Fibroblast of skin of right biceps (primary cell): ENCODE measurements at places on chromosomes 11 and 22.

GRCh38 chr11:113131036-113131775, 170.0 kb downstream of the NCAM1 start:
- peak; percentile 22 for DNase-seq

DNA sequence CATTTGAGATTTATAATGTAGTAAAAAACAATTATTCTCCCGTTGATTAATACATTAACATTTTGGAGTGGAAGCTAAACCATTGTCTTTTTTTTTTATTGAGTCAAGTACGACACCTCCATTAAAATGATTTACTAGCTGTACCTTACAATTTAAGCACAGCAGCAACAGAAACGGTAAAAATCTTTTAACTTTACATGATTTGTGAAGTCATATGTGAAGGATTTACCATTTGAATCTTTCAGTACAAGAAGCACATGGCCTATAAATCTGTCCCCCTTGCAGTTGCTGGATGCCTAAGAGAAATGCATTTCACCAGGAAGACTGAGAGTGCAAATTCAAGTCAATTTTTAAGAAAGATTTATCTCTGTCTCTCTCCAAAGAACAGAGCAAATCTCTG, 324.6 kb downstream of the CADM1 start:
- DNase-seq, result no peak

GRCh38 chr11:99098258-99098657, 77.5 kb downstream of the CNTN5 start:
- no peak for DNase-seq

DNA sequence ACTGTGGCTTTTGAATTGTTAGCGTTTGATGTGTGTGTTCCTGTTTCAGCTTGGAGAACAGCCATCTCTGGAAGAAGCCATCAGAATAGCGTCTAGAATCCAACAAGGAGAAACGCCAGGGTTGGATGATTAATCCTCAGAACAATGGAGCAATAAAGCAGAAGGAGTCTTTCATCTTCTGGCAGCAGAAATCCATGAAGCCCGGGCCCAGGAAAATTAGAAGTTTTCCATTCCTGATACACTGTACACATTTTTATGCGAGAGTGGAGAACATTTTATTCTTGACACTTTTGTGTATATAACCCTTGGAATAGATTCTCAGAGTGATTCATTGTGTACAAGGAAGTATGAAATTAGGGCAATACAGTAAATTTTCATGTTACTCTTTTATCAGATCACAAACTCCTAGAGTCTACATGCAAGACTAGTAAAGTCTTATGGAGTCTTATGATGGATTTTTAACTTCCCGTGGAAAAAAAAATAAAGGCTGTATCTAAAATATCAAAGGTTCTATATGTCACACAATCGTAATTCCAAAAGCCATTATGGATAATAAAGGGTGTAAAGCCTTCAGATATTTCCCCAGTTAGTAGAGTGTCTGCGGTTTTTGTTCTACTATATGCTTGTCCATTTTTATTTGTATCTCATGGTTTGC, 45.9 kb upstream of the WEE1 start:
- DNase-seq, result peak; percentile 88

DNA sequence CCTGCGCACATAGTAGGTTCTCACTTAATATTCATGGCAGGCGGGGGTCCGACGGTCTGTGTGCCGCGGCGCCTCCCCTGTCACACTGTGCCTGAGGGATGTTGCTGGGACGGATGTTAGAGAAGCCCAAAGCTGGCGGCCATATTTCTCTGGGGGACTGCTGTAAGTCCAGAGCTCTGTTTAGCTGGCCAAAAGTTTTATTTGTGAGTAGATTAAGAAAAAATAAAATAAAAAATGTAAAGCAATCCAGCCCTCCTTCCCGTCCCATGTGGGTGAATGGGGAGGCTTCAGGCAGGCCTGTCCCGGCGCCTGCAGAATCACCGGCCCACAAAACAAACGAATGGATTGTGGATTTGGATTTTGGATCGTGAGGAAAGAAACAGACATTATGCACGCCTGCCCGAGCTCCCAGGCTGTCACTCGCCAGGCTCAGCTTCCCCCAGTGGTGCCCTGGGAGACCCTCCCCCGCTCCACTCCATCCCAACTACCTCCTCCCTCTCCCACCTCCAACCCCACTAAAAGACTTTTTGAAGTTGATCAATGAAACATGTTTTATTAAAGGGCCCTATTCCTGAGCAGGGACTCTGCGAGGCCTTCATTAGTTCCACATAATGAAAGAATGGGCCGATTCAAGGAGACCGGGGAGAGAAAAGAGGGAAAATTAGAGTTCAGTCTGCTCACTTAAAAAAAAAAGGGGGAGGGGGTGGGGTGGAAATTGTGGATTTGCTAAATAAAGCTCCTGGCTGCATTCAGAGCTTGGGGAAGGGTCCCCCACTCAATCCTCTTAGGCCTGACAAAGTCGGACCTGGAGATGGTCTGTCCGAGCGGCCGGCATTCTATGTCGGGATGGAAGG, 20.4 kb upstream of the SCUBE1 start:
- DNase-seq, result no peak

DNA sequence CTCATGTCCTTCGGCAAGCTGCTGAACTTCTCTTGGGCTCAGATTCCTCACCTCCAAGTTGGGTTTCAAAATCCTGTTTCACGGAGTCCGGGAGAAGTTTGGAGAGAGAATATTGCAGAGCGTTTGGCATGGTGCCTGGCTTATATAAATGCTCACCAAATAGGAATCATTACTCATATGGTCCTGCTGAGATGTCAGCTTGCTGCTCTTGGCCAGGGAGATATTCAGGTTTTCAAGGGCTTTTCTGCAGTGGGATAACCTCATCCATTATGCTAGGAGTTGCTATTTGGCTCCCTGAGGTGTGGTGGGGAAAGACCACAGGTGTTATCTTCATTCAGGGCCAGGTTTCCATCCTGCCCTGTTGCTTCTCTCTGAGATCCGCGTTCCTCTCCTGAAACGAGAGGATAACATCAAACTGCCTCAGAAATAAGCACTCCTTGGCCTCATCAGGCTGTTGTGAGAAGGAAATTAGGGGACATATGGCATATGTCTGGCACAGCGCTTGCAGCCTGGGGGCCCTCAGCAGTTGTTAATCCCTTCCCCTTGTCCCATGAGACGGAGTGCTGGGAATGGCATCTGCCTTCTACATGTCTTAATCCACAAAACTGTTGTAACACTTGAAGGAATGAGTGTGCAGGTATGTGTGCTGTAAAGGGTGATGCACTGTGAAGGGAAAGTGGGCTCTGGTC, 29.9 kb upstream of the ACER3 start:
- peak; percentile 65 for DNase-seq

GRCh38 chr11:92948116-92948515, 21.3 kb upstream of the MTNR1B start:
- no peak for DNase-seq

GRCh38 chr11:69250186-69251056, 43.5 kb upstream of the MYEOV start:
- no peak for DNase-seq

DNA sequence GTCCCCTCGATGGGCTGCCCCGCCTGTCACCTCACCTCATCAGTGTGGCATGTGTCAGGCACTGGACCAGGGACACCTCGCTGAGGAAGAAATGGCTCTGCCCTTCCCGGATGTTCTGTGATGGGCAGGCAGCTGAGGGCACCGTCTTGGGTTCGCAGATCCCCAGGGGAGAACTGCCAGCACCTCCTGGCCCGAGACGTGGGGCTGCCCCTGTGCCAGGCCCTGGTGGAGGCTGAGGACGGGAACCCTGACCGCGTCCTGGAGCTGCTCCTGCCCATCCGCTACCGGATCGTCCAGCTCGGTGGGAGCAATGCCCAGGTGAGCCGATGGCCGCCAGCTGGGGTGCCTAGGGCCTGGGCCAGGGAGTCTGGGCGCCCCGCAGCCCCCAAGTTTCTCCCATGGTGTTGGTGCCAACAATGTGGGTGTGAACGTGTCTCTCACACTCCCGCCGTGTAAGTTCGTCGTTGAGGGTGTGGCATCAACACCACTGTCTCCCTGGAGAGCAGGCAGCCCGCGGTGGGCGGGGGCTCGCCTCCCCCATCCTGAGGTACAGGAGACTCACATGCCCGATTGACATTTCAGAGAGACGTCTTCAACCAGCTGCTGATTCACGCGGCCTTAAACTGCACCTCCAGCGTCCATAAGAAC, 7.3 kb upstream of the GTSE1 start:
- DNase-seq, result no peak

DNA sequence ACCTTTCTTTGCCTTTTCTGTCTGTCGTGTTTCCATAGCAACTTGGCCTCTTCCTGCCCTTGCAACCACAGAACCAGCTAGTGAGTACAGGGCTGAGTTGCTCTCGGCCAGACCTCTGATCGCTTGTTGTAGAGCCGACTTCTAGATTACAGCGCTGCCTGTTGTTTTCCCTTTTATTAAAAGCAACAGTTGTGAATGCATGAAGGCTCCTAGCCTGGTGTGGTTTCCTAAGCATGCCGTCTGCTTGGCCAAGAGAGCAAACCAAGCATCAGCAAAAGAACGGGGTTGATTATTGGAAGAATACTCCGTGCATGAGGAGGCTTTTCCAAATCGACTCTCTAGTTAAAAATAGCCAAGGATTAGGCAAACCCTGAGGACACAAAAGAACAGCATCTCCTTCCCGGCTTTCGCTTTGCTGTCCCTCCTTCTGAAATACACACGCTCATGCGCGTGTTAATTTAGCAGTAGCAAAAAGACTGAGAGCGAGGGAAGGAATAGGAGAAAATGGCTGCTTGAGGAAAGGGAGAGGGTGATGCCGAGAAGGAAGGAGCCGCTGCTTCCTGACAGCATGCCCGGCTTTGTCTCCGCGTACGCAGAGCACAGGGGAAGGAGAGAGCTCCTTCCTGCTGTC, 71.5 kb upstream of the TTC12 start:
- DNase-seq, result peak; percentile 74

DNA sequence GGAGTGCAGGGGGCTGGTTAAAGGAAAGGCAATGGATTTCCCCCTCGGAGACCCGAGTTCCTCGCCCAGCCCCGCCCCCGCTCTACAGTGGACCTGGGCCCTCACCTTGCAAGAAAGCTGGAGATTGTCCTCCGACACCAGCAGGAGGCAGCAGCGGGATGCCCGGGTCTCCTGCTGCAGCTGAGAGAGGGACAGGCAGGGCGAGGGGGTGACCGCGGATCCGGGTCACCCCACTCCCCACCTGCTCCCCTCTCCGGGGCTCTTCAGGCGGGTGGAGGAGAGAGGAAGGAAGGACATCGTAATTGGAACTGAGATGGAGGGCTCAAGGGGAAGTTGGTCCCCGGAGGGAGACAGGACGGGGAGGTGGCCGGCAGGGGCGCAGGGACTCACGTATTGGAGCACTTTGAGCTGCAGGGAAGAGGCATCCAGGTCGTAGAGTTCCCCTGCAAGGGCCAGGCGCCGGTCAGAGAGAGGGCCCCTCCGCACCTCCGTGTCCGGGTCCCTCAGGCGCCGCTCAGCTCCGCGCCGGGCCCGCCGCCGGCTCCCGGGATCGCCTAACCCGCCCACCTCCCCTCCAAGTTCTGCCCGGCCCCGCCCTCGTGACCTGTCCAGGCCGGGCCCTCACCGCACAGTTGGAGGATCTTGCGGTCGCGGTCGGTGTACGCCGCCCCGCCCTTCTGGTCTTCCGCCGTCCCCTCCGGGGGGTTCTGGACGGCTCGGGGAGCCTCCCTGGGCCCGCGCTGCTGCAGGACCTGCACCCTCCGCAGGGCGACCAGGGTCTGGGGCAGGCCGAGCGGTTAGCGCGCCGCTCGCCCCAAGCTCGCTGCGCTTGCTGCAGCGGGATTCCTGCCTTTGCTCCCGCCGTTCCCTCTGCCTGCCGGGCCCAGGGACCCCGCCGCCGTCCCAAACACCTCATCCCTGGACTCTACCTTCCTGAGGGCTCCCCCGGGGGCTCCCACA, 84.1 kb downstream of the PDE2A start:
- no peak for DNase-seq

GRCh38 chr11:131723088-131723487, 352.7 kb downstream of the NTM start:
- no peak for DNase-seq

- no peak for DNase-seq
Measured at GRCh38 chr11:34363363-34364084, 5.7 kb upstream of the ABTB2 start.

GRCh38 chr11:67436459-67437081, 912 bp downstream of the PTPRCAP start:
- DNase-seq, result peak; percentile 46

DNA sequence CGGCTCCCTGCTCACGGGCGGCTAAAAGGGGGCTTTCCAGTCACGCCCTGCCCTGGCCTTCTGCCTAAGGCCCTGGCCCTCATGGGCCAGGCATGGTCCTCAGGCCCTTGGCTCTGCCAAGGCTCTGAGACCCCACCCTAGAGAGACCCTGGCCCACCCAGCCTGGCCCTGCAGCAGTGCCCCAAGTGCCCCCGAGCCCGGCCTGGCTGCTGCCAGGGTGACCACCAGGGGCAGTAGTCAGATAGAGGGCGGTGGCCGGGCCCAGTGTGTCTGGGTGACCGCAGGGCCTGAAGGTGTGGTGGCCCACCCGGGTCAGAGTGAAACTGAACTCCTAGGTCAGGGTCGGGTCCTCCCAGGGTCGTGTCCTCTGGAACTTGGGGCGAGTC, 29.4 kb upstream of the CCDC188 start:
- no peak for DNase-seq

GRCh38 chr11:889257-889656, 21.4 kb downstream of the CHID1 start:
- no peak for DNase-seq

DNA sequence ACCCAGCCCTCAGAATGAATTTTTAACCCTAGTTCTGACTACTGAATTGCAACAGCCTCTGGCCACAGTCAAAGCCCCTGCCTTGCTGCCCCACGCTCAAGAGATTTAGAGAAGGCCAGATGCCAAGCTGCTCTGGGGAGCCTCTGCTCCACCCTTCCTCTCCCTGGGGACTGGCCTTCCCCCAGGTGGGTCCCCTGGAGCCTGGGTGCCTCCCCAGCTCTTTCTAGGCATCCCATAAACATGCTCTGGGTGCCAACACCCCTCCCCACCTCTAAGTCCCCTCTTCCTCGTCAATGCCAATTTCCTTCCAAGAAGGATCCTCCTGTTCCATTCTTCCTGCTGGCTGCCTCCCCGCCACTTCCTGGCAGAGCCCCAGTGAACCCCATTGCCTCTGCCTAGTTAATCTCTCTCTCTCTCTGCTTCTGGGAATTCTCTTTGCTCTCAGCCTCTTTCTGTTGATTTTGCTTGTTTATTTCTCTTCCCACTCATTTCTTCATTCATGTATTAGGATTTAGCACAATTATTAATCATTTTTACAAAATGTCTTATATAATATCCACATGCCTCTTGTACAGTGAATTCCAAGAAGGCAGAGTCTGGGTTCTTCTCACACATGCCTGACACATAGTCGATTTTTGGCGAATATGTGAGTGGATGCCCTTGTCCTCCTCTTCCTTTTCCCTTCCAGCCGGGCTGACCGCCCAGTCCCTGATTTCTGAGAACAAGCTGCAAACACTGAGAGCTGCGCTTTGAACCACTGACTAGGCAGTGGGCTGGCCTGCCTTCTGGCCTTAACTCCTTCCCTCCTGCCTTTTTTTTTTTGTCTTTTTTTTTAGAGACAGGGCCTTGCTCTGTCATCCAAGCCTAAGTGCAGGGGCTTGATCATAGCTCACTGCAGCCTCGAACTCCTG, 17.5 kb downstream of the UQCR10 start:
- DNase-seq, result no peak

GRCh38 chr11:122843281-122844141, 5.2 kb downstream of the CRTAM start:
- DNase-seq, result no peak

- DNase-seq, result peak; percentile 56
Measured at GRCh38 chr11:131600628-131601027, 230.2 kb downstream of the NTM start.

GRCh38 chr11:88535916-88536547, 198.5 kb upstream of the CTSC start:
- peak; percentile 92 for DNase-seq
